GM12878 (cell line): ENCODE measurements at places on chromosomes 2 and 18. TPM values are rescaled to one million over a fixed set of nuclear protein-coding genes. Genes with fewer than 3 reads are reported as not detected.

GRCh38 chr18:75429975-75430374 lies 2.5 kb upstream of the SMIM21 start:
- H3K36me3 ChIP-seq, result no peaks in the 10 kb centered on the region
- DNase-seq, result no peak
- no peaks in the 10 kb centered on the region for H3K4me1 ChIP-seq
- H3K4me3 ChIP-seq, result no peak overlapping the region
- no peaks in the 10 kb centered on the region; the same call in none of the 2 replicates for H3K27me3 ChIP-seq

GRCh38 chr2:26556309-26557243 lies 78.7 kb upstream of the OTOF start:
- H3K4me1 ChIP-seq, result no peaks in the 10 kb centered on the region
- no peaks in the 10 kb centered on the region; the same call in 1 of the 2 replicates for H3K27me3 ChIP-seq
- no peak for DNase-seq
- H3K4me3 ChIP-seq, result no peak overlapping the region
- H3K27ac ChIP-seq, result no peak overlapping the region

- H3K27me3 ChIP-seq, result no peaks in the 10 kb centered on the region
- peak overlapping the region; percentile 90 for H3K4me3 ChIP-seq
- peak overlapping the region; percentile 92 for H3K27ac ChIP-seq
- H3K4me1 ChIP-seq, result no peaks in the 10 kb centered on the region
These were observed 575 bp downstream of the ATL2 start for GRCh38 chr2:38376346-38377049.

- H3K4me1 ChIP-seq, result no peaks in the 10 kb centered on the region
- no peak overlapping the region for H3K27ac ChIP-seq
- DNase-seq, result no peak
- H3K4me3 ChIP-seq, result no peak overlapping the region
These were observed 43.1 kb downstream of the COX7A2L start for GRCh38 chr2:42317945-42318344.

- H3K4me1 ChIP-seq, result no peaks in the 10 kb centered on the region
- H3K27me3 ChIP-seq, result no peaks in the 10 kb centered on the region
- DNase-seq, result no peak
- no peak overlapping the region for H3K4me3 ChIP-seq
- H3K36me3 ChIP-seq, result no peaks in the 10 kb centered on the region
- no peak overlapping the region for H3K27ac ChIP-seq
These were observed 30.9 kb upstream of the COL5A2 start for GRCh38 chr2:189210250-189211087.

DNA sequence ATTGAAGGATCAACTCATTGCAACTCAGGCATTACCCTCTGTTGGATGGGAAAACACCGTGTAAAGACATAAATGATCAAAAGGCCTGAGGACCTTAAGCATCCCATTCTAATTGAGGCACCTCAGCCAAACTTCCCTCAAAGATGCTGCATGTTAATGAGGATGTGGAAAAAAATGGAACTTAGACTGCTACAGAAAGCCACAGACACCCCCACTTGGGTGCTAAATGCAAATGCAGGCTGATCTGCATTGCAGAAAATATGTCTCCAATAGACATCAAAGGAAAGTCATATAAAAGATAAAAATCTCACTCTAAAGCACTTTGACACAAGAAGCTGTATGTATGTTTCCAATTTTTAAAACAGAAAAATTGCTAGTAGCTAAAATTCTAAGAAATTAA lies 504.7 kb downstream of the KCNJ3 start:
- no peaks in the 10 kb centered on the region for H3K4me1 ChIP-seq
- no peak overlapping the region for H3K27ac ChIP-seq
- peaks cover 2% of the 10 kb centered on the region; the same call in 1 of the 2 replicates for H3K27me3 ChIP-seq
- H3K4me3 ChIP-seq, result no peak overlapping the region
- no peaks in the 10 kb centered on the region for H3K36me3 ChIP-seq

DNA sequence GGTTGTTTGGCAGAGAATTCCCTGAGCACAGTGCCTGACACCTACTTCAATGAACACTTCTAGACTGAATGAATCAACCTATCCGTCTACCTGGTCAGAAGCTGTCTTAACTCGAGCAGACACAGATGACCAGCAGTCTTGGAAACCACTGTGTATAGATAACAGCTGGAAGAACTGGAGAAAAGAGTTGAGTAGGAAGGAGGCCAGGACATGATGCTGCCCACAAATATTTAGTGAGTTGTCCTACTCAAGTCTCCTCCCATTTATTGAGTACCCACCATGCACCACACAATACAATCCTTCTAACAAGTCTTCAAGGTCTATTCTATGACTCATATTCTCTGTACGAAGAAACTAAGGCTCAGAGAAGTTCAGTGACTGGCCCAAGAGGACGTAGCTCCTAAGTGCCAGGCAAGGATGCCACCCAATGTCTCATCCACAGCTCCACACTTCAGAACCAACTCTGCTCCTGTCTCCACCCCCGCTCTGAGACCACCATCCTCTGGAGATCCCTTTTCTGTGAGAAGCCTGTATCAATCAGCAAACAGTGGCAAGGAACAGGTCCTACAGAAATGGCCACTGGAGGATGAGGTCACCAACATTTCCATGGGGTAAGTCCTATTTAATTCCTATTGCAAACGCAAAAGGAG lies 62.2 kb downstream of the GALNT14 start:
- H3K27me3 ChIP-seq, result no peaks in the 10 kb centered on the region
- no peak for DNase-seq
- no peak overlapping the region for H3K4me3 ChIP-seq
- H3K4me1 ChIP-seq, result no peaks in the 10 kb centered on the region
- H3K36me3 ChIP-seq, result no peaks in the 10 kb centered on the region
- no peak overlapping the region for H3K27ac ChIP-seq

DNA sequence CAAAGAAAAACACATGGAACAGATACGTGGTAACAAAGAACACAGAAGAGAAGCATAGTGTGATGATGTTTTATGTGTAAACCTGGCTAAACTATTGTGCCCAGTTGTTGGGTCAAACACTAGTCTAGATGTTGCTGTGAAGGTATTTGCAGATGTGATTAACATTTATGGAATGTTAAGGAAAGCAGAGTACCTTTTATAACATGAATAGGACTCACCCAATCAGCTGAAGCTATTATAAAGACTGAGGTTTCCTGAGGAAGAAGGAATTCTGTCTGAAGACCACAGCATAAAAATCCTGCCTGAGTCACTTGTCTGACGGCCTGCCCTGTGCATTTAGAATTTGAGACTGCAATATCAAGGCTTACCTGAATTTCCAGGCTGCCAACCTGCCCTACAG lies 253.1 kb downstream of the DYM start:
- H3K36me3 ChIP-seq, result no peaks in the 10 kb centered on the region
- H3K4me3 ChIP-seq, result no peak overlapping the region
- no peaks in the 10 kb centered on the region for H3K4me1 ChIP-seq
- no peak overlapping the region for H3K27ac ChIP-seq
- DNase-seq, result no peak

DNA sequence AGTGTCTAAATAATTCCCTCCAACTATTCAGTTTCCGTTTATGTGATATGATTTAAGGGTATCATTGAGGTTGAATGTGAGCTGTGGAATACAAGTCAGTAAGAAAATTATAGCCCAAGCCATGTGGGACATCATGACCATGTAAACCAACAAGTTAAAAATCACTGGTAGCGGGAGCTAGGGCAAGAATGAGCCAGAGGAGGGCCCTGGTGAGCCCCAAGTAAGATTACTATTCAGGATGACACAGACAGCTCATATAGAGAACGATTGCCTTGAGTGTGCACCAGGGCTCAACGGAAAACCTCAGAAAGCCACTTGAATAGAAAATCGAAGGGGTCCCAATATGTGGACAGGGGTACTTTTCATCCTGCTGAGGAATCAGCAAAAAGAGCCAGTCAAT lies 87.8 kb upstream of the RBMS1 start:
- H3K4me1 ChIP-seq, result no peaks in the 10 kb centered on the region
- H3K27ac ChIP-seq, result no peak overlapping the region
- no peaks in the 10 kb centered on the region for H3K27me3 ChIP-seq
- no peak overlapping the region for H3K4me3 ChIP-seq
- H3K36me3 ChIP-seq, result no peaks in the 10 kb centered on the region
- DNase-seq, result no peak

GRCh38 chr2:159516241-159516758 lies 100.0 kb downstream of the BAZ2B start:
- H3K4me1 ChIP-seq, result no peaks in the 10 kb centered on the region; the same call in 1 of the 2 replicates
- no peaks in the 10 kb centered on the region for H3K36me3 ChIP-seq
- peak; percentile 45 for DNase-seq
- peak overlapping the region; percentile 86 for H3K27ac ChIP-seq

GRCh38 chr2:119694845-119695521 lies 16.0 kb downstream of the TMEM177 start:
- H3K27me3 ChIP-seq, result no peaks in the 10 kb centered on the region
- no peaks in the 10 kb centered on the region for H3K36me3 ChIP-seq
- no peak overlapping the region for H3K27ac ChIP-seq
- peaks cover 11% of the 10 kb centered on the region; the same call in 1 of the 2 replicates for H3K4me1 ChIP-seq
- DNase-seq, result no peak
- no peak overlapping the region for H3K4me3 ChIP-seq

DNA sequence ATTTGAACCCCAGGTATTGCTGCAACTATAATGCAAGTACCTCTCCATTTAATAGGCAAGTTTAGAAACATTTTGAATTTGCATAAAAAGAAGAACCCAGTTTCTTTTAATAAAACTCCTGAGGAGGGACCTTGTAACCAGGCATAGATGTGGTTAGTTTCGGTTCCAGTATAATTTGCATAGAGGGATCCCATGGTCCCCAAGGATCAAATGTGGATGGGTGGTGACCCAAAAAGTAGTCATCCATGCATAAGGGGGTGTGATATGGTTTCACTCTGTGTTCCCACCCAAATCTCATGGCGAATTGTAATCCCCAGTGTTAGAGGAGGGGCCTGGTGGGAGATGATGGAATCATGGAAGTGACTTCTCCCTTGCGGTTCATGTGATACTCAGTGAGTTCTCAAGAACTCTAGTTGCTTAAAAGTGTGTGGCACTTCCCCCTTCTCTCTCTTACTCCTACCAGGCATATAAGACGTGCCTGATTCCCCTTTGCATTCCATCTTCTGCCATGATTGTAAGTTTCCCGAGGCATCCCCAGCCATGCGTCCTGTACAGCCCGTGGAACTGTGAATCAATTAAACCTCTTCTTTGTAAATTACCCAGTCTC lies 40.2 kb upstream of the SKA1 start:
- H3K27me3 ChIP-seq, result no peaks in the 10 kb centered on the region
- H3K4me3 ChIP-seq, result peak overlapping the region; percentile 2; the same call in 1 of the 2 replicates
- peak overlapping the region; percentile 31 for H3K27ac ChIP-seq
- H3K4me1 ChIP-seq, result peaks cover 49% of the 10 kb centered on the region

DNA sequence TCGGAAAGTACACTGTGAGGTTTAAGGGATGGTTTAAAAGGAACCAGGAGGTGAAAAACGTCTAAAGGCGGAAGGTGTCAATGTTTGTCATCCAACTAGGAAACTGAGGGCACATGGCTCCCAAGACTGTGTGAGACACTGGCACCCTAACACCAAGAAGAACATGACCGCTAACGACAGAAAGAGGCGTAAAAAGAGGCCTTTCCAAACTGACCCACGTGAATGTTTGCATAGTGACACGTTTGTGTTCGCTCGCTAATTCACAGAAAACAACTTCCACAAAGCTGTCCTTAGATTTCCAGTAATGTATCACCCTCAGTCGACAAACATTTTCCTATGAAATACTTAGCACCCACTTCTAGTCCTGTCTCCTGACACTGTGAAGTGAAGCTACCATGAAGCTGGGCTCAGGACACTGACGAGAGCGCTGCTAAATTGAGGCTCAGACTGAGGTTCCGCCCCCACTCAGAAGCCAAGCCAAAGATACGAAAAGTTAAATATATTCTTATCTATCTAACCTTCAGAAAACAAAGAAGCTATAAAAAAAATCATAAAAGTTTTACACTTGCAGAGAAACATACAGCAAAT lies 86.5 kb downstream of the ZNF516 start:
- H3K36me3 ChIP-seq, result peaks cover 4% of the 10 kb centered on the region
- peaks cover 13% of the 10 kb centered on the region for H3K4me1 ChIP-seq
- no peaks in the 10 kb centered on the region for H3K27me3 ChIP-seq
- no peak overlapping the region for H3K27ac ChIP-seq
- DNase-seq, result no peak

DNA sequence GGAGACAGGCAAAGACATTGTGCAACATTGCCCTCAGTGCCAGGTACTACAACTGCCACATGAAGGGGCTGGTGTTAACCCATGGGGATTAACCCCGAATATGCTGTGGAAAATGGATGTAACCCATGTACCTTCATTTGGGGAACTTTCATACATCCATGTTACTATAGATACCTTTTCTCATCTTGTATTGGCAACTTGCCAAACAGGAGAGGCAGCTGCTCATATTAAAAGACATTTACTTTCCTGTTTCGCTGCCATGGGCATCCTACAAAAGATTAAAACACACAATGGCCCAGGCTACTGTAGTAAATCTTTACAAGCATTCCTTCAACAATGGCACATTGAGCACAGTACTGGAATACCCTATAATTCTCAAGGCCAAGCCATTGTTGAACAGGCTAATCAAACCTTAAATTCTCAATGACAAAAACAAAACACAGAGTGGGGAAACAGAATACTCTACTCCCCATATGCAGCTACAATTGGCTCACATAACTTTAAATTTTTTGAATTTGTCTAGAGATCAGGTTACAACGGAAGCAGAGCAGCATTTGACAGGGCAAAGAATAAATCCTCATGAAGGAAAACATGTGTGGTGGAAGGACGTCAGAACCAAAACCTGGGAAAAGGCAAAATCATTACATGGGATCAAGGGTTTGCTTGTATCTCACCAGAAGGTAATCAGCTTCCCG lies 1723.5 kb upstream of the LRRTM1 start:
- no peak overlapping the region for H3K27ac ChIP-seq
- no peaks in the 10 kb centered on the region for H3K4me1 ChIP-seq
- DNase-seq, result no peak
- no peaks in the 10 kb centered on the region for H3K27me3 ChIP-seq

- no peaks in the 10 kb centered on the region for H3K36me3 ChIP-seq
- no peak for DNase-seq
- no peaks in the 10 kb centered on the region for H3K27me3 ChIP-seq
- no peak overlapping the region for H3K27ac ChIP-seq
- H3K4me3 ChIP-seq, result no peak overlapping the region
These were observed 4.5 kb upstream of the TMBIM1 start for GRCh38 chr2:218296847-218297246.

DNA sequence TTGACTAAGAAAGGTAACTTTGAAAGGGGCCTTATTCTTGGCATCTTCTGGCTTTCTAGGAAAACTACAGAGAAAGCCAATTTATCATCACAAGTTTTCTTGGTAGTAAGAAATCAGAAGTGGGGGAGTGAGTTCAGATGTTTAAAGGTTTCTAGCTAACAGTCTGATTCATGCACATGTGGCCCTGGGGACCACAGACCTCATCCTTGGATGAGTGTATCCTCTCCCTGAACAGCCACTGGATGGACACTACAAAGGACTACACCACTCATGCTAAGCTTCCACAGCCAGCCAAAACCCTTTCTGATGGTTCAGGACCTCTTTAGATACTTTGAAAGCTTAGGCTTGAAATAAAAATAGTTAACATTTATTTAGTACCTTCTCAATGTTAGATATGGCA lies 218.3 kb upstream of the STK17B start:
- peaks cover 26% of the 10 kb centered on the region for H3K4me1 ChIP-seq
- no peaks in the 10 kb centered on the region for H3K27me3 ChIP-seq
- no peak for DNase-seq
- no peaks in the 10 kb centered on the region for H3K36me3 ChIP-seq
- H3K27ac ChIP-seq, result no peak overlapping the region

- H3K4me3 ChIP-seq, result no peak overlapping the region
- H3K27ac ChIP-seq, result no peak overlapping the region
- no peak for DNase-seq
- H3K27me3 ChIP-seq, result no peaks in the 10 kb centered on the region
- H3K4me1 ChIP-seq, result no peaks in the 10 kb centered on the region
These were observed 433.7 kb upstream of the TNP1 start for GRCh38 chr2:217293607-217294006.

The ALPP gene
- polyA plus RNA-seq, result not detected in 2 replicates

The RAD51AP2 gene
- polyA plus RNA-seq, result not detected in 2 replicates

The MC4R gene
- polyA plus RNA-seq, result not detected in 2 replicates

The LRP2 gene
- polyA plus RNA-seq, result not detected in 2 replicates

The PREPL gene
- 27.0 and 27.7 TPM in 2 replicates for polyA plus RNA-seq

The BOK gene
- 0.12 TPM in 1 of 2 replicates, not detected in the other for polyA plus RNA-seq
